ENCODE measurements at places on chromosomes 12 and 14.
A peak's percentile ranks its signal among the peaks of the same experiment; 100 is the strongest.

GRCh38 chr12:79296133-79296532 is 394.6 kb downstream of the PAWR start:
- peak; percentile 68 for DNase-seq

- DNase-seq = peak; percentile 59
These were observed 9.2 kb downstream of the SERPINA9 start for GRCh38 chr14:94466706-94467370.

DNA sequence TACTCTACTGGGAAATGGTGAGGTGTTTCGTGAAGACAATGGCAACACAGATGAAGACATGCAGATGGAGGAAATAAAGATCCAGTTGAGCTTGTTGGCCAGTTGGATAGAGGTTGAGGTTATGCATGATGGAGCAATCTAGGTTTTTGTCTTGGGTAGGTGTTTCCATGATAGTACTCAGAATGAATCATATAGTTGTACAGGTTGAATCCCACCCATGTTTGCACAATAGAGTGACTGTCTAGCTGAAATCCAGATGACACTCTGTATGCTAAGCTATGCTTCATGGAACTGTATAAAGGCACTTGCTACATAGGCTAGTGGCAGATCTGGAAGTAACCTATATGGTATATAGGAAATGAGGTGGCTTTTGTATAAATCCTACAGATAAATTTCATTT is 264.9 kb downstream of the NAV3 start:
- DNase-seq = peak; percentile 93

GRCh38 chr14:75981426-75982265 is at the start of gene TGFB3:
Gene TGFB3, minus strand, starts transcription at chr14:75981995. Its CDS starts 1,102 bp downstream, at chr14:75980893.
- DNase-seq = peak; percentile 77

DNA sequence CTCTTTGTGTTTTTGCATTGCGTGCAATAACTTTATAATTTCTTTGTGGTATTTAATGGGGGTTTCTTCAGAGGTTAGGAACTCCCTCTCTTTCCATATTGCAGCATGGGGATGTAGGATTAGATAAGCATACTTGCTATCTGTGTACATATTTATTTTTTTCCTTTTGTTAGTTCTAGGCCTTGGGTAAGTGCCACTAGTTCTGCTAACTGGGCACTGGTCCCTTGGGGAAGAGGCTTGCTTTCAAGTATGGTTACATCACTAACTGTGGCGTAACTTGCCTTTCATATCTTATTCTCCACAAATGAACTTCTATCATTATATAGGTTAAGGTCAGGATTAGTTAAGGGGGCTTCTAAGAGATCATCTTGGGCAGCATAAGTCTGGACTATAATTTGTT is 31.5 kb upstream of the SLCO1B3 start:
- no peak for DNase-seq

Measured in bronchial epithelial cell (primary cell).